ENCODE measurements at places on chromosomes 5 and 9.

- DNase-seq = no peak
These were observed 292.3 kb downstream of the SMARCA2 start for GRCh38 chr9:2307480-2307879.

- DNase-seq = no peak
These were observed 39.8 kb downstream of the POLK start for GRCh38 chr5:75551471-75551870.

DNA sequence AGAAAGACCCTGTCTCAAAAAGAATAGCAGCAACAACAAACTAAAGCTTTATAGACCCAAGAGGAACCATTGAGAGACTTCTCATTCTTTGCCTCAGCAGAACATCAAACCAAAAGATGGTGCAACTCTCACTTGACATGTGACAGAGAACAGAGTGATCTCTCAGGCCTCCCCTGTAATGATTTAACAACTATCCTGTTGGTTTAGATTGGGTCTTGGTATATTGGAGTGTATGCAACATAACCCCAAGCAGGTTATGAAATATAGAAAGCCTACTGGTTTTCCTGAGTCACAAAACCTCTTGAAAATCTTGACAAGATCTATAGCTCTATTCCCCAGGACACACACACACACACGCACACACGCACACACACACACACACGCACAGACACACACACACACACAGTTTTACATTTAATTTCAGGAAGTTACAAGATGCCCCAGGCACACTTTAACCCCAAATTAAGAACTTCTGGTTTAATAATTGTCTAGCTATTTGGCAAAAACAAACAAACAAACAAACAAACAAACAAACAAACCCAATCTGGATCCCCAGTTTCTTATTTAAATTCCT, 6.5 kb upstream of the FGF1 start:
- no peak for DNase-seq

DNA sequence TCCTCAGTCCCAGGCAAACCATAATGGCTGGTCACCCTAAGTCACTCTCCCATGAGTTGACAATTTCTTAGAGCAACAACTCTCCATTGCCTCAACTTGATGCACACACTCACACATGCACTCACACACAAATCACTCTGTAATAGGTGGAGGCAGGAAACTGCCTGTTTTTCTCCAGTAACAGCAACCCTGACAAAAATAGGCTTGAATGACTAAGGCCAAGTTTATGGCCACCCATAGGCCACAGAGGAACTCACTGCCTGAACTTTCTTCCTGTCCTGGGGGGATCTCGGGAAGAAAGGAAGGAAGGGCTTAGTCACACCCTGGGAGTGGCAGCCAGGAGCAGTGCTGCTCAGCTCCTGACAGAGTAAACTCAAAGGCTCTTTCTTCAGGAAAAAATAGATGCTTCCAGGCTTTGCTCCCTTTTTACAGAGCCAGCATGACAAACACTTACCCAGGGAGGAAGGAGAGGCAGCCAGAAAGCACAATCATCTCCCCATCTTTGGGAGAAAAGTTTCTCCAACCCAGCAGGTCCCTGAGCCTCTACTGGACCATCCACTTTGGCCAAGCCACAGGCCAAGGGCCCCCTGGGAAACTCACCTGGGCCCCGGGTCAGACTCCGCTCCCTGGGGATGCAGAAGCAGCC, 368 bp downstream of the SH3TC2 start:
- no peak for DNase-seq

DNA sequence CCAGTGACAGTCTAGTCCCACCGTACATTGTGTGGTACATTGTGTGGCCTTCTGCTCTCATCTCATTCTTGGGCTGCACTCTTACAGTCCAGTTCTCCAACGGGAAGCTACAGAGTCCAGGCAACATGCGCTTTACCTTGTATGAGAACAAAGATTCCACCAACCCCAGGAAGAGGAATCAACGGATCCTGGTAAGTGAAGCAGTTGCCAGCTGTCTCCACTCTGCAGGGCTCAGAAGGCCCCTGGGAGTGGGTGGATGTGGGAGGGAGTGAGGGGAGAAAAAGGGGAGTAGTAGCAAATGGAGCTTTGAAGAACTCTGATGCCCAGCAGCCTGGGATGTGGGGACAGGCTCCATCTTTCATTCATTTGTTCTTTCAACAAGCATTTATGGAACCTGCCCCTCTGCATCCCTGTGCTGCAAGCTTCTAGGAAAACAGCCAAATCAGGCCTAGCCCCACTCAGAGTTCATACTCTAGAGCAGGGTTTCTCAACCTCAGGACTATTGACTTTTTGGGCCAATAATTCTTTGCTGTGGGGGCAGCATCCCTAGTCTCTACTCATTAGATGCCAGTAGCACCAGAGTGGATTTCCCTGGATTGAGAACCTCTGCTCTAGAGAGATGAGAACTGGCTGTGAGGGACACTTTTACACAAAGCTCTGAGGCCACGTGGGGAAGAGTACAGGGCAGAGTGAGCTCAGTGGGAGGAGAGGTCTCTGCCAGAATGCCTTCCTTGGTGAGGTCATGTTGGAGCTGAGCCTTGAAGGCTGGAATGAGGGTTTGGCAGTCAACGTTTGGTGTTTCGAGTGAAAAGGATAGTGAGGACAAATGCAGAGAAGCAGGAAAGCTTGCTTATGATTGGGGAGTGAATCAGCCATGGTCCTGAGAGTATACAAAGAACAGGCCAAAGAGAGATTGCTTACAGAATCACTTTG, 1.1 kb downstream of the POLR1E start:
- DNase-seq = no peak

DNA sequence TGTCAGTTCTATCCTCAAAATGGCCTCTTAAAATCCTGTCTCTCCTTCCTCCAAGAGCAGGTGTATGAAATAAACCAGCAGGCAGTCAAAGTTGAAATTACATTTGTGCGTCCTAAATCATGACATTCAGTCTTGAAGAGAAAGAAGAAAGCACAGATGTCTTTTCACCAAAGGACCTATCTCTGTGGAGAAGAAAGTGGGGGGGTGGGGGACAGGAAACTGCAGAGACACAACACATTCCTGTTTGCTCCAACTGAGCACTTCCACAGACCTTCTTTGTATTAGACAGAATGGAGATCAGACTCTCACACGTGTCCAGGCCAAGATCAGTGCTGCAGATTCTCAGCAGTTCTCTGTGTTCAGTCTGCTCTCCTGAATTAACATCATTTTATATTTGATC, 471.9 kb upstream of the RGMB start:
- DNase-seq = no peak

DNA sequence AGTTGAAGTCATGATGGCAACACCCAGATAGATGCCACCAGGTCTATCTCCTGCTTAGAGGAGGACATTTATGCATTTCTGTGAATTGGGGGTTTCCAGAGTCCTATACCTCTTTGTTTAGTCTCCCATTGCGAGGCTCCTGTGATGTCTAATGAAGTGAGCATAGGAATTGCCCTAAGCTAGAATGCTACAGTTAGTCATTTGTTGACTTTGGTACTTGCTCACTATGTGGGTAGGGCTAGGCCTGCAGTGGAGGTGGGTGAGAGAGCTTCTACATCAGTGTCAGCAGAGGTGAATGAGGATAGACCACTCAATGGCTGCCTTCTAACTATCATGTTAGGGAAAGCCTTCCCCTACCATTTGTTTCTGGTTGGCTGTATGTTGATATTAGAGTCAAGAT, 173.3 kb upstream of the POC5 start:
- DNase-seq = no peak

DNA sequence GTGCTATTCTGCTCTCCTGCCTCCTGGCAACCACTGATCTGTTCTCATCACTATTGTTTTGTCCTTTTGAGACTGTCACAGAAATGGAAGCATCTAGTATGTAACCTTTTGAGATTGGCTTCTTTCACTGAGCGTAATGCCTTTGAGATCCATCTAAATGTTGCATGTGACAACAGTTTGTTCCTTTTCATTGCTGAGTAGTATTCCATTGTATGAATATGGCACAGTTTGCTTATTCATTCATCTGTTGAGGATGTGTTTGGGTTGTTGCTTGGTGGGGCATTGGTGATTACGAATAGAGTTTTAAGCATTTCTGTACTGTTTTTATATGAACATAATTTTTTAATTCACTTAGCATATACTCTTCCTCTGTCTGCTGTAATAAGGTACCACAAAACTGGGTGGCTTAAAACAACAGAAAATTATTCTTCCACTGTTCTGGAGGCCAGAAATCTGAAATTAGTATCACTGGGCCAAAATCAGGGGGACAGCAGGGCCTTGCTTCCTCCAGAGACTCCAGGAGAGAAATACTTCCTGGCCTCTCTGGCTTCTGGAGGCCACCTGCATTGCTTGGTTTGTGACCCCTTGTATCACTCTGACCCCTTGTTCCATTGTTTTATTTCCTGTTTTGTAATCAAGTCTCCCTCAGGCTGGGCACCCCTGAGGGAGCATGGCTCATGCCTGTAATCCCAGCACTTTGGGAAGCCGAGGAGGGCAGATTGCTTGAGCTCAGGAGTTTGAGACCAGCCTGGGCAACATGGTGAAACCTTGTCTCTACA, 53.0 kb downstream of the EXOSC2 start:
- no peak for DNase-seq

- no peak for DNase-seq
These were observed 193.7 kb downstream of the MAPKAP1 start for GRCh38 chr9:125513303-125513667.

Data from stimulated activated CD4-positive, alpha-beta T cell treated with anti-CD3 and anti-CD28 coated beads, TNF-alpha, amount 100 ng/mL, for 24 hours (primary cell).